Activated T-cell treated with anti-CD3 and anti-CD28 coated beads, Interleukin-2, amount 50 U/mL, for 72 hours (primary cell): ENCODE measurements at places on chromosomes 7 and 10. TPM values are rescaled to one million over a fixed set of nuclear protein-coding genes. Genes with fewer than 3 reads are reported as not detected.

Gene FXYD4
- not detected for total RNA-seq

Gene SCIN
- 0.14 TPM for total RNA-seq

Gene PNLIPRP2
- not detected for total RNA-seq

Gene SPDYE11
- not detected for total RNA-seq

GRCh38 chr7:140587243-140587642 lies 53.4 kb downstream of the DENND2A start:
- DNase-seq: no peak
- H3K4me1 ChIP-seq: no peaks in the 10 kb centered on the region
- H3K4me3 ChIP-seq: no peak overlapping the region
- no peaks in the 10 kb centered on the region for H3K36me3 ChIP-seq
- no peaks in the 10 kb centered on the region for H3K27me3 ChIP-seq

- no peak for DNase-seq
- H3K27ac ChIP-seq: no peak overlapping the region
- H3K27me3 ChIP-seq: peaks cover 26% of the 10 kb centered on the region
- no peaks in the 10 kb centered on the region for H3K36me3 ChIP-seq
Measured at GRCh38 chr7:76217942-76218566, 16.4 kb downstream of the SRRM3 start.

DNA sequence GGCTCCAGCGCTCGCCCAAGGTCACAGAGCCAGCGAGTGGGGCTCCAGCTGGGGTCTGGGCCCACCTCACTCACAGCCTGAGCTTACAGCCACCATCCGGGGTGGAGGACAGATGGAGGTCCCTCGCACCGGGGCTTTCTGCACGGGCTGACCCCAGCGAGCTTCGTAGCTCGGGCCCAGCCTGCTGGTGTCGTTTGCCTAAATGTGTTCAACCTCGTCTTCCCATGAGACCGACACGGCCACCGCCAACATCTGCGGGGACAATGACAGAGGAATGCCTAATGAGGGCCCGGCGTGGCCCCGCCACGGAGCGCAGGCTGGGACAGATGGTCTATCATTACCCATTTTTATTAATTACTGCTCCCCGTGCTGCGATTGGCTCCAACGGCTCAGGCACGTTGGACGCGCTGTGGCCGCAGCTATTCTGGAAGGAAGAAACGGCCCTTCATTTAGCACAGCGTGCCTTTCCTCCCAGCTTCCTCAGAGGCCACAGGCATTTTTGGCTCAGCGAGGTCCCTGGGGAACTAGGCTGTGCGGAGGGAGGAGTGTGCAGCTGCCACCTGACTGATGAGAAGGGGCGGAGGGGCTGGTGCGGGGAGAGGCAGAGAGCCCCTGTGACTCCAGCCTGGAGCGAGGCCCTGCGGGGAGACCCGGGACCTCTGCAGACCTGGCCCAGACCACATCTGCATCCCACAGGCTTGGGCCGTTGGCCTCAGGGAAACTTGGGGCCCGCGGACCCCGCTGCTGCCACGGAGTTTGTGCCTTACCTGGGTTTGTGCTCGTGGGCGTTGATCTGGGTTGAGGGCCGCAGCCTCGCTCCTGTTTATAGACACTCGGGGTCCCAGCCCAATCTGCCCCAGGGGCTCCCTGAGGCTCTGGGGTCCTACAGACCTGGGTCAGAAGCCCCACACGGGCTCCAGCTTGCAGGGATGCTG lies 22.9 kb upstream of the ELFN1 start:
- H3K27me3 ChIP-seq: peaks cover 6% of the 10 kb centered on the region
- no peaks in the 10 kb centered on the region for H3K36me3 ChIP-seq
- H3K27ac ChIP-seq: no peak overlapping the region
- DNase-seq: no peak

GRCh38 chr10:60905580-60905979 lies 38.4 kb downstream of the RHOBTB1 start:
- H3K36me3 ChIP-seq: no peaks in the 10 kb centered on the region
- H3K4me3 ChIP-seq: no peak overlapping the region
- no peaks in the 10 kb centered on the region for H3K27me3 ChIP-seq
- DNase-seq: no peak
- peaks cover 2% of the 10 kb centered on the region for H3K4me1 ChIP-seq

DNA sequence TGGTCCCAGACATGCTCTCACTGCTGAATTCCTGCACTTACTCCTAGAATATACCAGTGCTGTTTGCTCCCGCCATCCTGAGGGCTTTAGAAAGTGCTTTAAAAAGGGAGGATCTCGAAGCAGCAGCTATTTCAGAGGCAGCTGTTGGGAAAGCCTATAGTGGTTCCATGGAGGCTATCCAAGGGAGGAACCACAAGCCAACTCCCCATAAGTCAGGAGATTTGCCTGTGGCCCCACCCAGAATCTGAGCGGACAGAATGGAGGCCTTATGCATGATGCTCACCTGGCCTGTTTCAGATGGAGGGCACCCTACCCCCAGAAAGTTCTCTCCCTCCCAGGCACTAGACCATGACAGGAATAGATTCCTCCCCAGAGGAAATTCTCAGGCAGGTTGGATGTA lies 2.3 kb upstream of the KCNIP2 start:
- H3K36me3 ChIP-seq: peaks cover 1% of the 10 kb centered on the region
- peaks cover 31% of the 10 kb centered on the region for H3K4me1 ChIP-seq
- peaks cover 24% of the 10 kb centered on the region for H3K27me3 ChIP-seq

DNA sequence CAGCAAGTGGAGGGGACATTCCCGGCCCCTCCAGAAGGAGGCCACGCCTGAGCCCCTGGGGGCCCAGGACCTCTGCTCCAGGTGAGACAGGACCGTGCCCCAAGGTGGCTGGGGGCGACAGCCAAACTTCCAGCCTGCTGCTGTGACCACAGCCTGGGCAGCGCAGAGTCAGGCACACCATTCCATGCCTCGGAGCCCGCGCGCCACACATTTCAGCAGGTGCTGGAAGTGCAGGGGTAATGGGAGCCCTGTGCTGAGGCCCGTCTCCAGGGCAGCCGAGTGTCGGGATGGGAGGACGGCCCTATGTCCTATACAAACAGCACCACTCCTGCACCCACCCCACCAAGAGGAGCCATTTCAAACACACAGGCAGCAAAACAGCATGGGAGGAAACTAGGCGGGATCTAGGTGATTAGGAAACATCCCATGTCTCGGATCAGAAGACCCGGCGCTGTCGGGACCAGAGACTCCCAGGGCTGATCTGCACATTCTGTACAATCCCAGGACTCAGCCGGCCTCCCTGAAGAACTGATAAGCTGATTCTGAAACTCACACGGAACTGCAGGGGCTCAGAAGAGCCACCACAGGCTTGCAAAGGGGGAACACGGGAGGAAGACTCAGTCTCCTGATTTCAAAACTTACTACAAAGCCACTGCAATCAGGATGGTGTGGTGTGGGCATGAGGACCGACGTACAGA lies 272.3 kb downstream of the ELFN1 start:
- H3K27me3 ChIP-seq: peaks cover 6% of the 10 kb centered on the region
- H3K27ac ChIP-seq: peak overlapping the region; percentile 30
- DNase-seq: no peak
- H3K36me3 ChIP-seq: peaks cover 3% of the 10 kb centered on the region
- H3K4me3 ChIP-seq: no peak overlapping the region

GRCh38 chr10:42970451-42971250 lies 106.2 kb upstream of the RET start:
- no peaks in the 10 kb centered on the region for H3K4me1 ChIP-seq
- no peaks in the 10 kb centered on the region for H3K36me3 ChIP-seq
- no peak overlapping the region for H3K4me3 ChIP-seq
- no peak for DNase-seq

DNA sequence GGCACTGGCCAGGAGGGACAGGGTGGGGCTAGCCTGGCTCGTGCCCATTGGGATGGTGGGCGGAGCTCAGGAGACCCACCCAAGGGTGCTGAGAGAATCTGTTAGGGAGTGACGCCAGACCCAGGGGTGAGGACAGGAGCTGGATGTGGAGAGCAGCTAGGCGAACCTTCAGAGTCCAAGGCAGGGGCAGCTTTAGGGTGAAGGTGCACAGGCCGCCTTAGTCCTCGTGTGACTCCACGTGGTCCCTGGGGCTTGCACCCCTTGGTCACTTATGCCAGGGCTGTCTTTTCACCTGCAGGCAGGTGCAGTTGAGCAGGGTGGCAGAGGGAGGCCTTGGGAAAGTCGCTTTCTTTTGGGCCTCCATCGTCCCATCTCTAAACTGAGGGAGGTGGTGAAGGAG lies 4.3 kb downstream of the RAMP3 start:
- H3K27ac ChIP-seq: no peak overlapping the region
- DNase-seq: no peak

DNA sequence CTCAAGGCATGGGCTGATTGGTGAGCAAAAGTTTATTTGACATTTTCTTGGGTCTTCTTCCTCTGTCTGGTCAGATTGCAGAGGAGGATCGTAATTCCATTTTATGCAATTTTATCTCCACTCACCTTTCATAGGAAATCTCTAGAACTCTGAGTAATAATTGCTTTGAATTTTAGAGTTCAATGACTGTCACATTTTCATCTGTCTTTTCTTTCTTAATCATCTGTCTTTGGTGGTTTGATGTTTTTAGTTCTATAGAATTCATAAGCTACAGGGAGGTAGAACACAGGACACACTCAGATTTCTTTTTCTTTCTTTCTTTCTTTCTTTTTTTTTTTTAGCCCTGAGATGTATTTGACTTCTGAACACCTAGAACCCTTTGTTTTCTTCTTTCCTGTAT lies 11.6 kb downstream of the GATA3 start:
- peak overlapping the region; percentile 100 for H3K27ac ChIP-seq
- peaks cover 38% of the 10 kb centered on the region for H3K36me3 ChIP-seq
- no peak for DNase-seq

- no peak for DNase-seq
- no peaks in the 10 kb centered on the region for H3K4me1 ChIP-seq
- no peak overlapping the region for H3K27ac ChIP-seq
Measured at GRCh38 chr7:18555120-18555519, 59.6 kb downstream of the HDAC9 start.

DNA sequence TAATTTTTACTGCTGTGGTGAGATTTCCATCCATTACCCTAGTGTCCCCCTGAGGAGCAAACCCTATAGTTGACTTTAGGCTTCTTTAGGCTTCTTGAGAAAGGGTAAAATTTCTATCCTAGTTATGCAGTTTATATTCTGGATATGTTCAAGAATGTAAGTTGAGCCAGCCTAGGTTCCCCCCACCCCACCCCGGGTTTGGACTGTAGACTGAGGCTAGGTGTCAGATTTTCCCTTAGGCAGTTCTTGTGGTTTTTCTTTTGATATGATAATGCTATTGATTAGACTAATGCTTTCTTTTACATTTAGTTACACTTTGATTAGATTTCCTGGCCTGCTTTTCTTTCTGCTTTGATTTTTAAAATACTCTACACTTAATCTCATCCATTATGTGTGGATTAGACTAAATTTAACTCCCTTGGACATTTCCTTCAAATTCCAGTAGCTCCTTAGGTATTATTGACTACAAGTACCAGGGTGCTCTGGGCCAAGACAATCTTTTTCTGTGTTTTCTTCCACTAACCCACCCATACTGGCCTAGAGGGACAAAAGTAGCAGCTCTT lies 37.7 kb downstream of the NRF1 start:
- H3K27ac ChIP-seq: peak overlapping the region; percentile 54
- peak overlapping the region; percentile 57 for H3K4me3 ChIP-seq
- H3K27me3 ChIP-seq: no peaks in the 10 kb centered on the region
- H3K4me1 ChIP-seq: peaks cover 40% of the 10 kb centered on the region
- H3K36me3 ChIP-seq: no peaks in the 10 kb centered on the region

GRCh38 chr10:82737549-82737948 lies 862.6 kb downstream of the NRG3 start:
- H3K36me3 ChIP-seq: no peaks in the 10 kb centered on the region
- no peak overlapping the region for H3K4me3 ChIP-seq
- no peak overlapping the region for H3K27ac ChIP-seq

GRCh38 chr10:10044922-10045764 lies 972.5 kb upstream of the CELF2 start:
- DNase-seq: no peak
- H3K27me3 ChIP-seq: peaks cover 3% of the 10 kb centered on the region
- H3K4me1 ChIP-seq: no peaks in the 10 kb centered on the region
- H3K36me3 ChIP-seq: no peaks in the 10 kb centered on the region
- H3K4me3 ChIP-seq: no peak overlapping the region

- DNase-seq: no peak
- H3K4me1 ChIP-seq: peaks cover 33% of the 10 kb centered on the region
- no peaks in the 10 kb centered on the region for H3K36me3 ChIP-seq
- H3K27me3 ChIP-seq: peaks cover 79% of the 10 kb centered on the region
- H3K4me3 ChIP-seq: peak overlapping the region; percentile 67
Measured at GRCh38 chr10:99537086-99537988, 4.6 kb downstream of the NKX2-3 start.

DNA sequence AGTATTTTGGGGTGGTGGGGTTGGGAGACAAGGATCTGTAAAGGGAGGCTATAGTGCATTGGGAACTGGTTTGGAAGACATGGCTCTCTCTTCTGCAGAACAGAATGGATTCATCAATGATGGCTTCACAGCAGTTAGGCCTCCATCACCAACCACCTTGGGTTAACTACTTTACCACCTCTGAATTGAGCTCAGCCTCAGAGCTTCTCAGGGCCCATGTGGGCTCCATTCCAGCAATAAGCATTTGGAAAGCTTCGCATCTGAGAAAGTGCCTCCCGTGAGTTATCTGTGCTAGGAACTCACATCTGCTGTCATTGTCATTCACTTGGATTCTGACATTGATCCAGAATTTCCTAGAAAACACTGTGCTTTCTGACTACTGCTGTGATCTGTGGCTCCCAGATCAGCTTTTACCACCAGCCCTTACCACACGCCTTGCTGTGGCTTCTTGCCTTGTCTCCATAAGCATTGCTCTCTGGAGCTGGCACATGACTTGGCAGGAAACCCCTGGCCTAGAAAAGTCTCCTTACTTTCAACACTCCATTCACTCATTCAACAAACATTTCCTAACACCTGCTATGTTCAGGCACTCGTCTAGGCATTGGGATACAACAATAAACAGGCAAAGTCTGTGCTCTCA lies 70.7 kb upstream of the ADO start:
- peak; percentile 45 for DNase-seq
- no peak overlapping the region for H3K4me3 ChIP-seq
- H3K4me1 ChIP-seq: peaks cover 17% of the 10 kb centered on the region
- H3K27ac ChIP-seq: peak overlapping the region; percentile 79
- no peaks in the 10 kb centered on the region for H3K36me3 ChIP-seq

- H3K4me3 ChIP-seq: no peak overlapping the region
- no peaks in the 10 kb centered on the region for H3K36me3 ChIP-seq
- H3K4me1 ChIP-seq: no peaks in the 10 kb centered on the region
- no peak overlapping the region for H3K27ac ChIP-seq
- H3K27me3 ChIP-seq: no peaks in the 10 kb centered on the region
Measured at GRCh38 chr7:109611656-109612055, 1042.0 kb downstream of the DNAJB9 start.

DNA sequence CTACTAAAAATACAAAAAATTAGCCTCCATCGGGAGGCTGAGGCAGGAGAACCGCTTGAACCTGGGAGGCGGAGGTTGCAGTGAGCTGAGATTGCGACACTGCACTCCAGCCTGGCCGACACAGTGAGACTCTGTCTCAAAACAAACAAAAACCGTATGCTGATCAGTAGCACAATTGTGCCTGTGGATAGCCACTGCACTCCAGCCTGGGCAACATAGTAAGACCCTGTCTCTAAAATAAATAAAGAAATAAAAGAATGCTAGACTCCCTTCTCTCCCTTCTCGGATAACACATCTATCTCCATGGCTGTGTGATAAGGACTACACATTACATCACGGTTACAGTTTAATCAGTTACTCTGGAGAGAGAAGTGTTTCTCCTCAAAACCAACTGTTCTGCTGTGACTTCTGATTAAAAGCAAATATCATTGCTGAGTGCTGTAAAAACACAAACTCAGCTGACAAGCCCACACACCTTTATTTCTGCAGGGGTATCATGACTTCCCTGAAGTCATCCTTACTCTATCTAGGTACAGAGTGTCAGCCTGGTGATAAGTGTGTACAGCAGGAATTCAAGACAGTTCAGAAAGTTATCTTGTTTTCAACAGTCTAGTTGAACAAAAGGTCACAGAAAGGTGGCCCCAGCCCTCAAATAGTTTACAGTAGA lies 5.3 kb upstream of the ARHGAP19 start:
- no peak for DNase-seq
- H3K4me1 ChIP-seq: peaks cover 3% of the 10 kb centered on the region
- H3K4me3 ChIP-seq: no peak overlapping the region
- peaks cover 5% of the 10 kb centered on the region for H3K27me3 ChIP-seq
